ENCODE measurements at places on chromosomes 6 and 20. TPM values are rescaled to one million over a fixed set of nuclear protein-coding genes. Genes with fewer than 3 reads are reported as not detected.

DNA sequence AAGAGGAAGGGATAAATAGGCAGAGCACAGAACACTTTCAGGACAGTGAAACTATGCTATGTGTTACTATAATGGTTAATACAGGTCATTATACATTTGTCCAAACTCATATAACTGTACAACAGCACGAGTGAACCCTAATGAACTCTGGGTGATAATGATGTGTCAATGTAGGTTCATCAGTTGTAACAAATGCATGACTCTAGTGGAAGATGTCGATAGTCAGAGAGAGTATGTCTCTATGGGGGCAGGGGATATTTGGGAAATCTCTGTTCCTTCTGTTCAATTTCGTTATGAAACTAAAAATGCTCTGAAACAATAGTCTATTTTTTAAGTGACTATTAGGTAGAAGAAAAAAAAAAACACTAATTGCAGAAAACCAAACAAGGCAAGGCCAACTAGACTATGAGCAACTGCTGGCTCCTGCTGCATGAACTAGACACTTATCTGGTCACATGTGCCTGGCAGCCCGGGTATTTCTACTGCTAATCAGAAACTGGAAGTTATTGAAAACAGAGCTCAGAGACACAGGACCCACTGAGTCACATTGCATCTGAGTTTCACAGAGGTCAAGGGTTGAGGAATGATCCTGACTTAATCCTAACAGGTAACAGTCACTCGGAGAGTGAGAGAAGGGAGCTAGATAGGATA is 97.9 kb downstream of the ISM1 start:
- DNase-seq: no peak

DNA sequence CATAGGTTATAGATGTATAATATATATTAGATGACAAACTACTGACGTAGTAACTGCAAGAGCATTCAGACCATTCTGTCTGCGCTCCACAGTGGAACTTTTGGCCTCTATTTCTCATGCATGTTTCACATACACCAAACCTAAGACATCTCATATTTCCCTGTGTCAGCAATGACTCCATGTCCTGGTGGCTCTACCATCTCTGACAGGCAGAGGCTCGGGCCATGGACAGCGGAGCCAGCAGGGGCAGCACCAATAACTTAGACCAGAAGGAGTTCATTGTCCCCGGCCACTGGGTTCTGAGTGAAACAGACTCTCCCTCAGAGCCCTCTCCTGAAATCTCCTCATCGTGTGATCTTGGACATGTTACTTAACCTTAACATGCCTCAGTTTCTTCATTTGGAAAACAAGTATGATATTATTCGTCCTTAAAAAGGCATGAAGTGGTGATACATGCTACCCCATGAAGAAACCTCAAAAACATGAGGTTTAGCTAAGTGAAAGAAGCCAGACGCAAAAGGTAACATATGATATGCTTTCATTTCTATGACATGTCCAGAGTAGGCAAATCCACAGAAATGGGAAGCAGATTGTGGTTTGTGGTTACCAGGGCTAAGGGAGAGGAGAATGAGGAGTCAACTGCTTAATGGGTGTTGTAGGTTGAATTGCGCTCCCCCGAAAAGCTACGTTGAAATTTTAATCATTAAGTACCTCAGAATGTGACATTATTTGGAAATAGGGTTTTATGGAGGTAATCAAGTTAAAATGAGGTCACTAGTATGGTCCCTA is 564.0 kb upstream of the JARID2 start:
- DNase-seq: no peak

DNA sequence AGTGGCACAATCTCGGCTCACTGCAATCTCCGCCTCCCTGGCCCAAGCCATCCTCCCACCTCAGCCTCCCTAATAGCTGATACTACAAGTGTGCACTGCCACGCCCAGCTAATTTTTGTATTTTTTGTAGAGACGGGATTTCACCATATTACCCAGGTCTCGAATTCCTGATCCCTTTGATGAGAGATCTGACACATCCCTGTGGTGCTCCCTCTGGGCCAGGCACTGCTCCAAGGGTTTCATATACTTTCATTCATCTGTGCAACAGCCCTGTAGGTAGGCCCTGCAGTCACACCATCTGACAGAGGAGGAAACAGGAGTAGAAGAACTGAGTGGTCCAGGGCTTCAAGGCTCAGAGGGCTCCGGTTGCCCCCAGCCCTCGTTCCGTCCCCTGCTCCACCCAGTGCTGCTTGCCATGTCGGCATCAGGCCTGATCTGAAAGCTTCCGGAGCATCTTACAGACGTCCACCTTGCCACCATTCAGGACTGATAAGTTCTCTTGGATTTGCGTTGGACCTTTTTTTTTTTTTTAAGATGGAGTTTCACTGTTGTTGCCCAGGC is 3.3 kb downstream of the ZGPAT start:
- no peak for DNase-seq

EHMT2 gene
- total RNA-seq: 33.7 TPM

GLP1R gene
- not detected for total RNA-seq

All from CD8-positive, alpha-beta T cell (primary cell).